ENCODE measurements at places on chromosomes 7 and 10. TPM values are rescaled to one million over a fixed set of nuclear protein-coding genes. Genes with fewer than 3 reads are reported as not detected.

Gene MALRD1
- not detected for total RNA-seq

Gene LIPM
- total RNA-seq, result not detected

Gene FGFBP3
- 3.4 TPM for total RNA-seq

DNA sequence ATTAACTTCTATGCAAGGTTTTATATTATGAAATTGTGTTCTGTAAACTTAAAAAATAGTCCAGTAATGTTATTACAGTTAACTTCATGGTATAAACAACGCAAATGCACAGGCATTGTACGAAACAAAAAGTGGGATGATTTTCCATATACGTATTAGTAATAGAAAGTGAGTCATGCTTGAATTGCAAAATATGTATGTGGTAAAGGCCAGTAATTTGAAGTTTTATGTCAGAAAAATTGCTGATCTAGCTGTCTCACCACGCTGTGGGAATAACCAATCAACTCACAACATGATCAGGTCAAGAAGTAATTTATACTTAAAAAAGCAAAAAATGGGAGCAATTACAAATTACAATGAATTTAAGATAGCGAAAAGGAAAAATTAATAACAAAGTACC lies 37.0 kb upstream of the GLI3 start:
- H3K4me1 ChIP-seq, result no peaks in the 10 kb centered on the region
- H3K27me3 ChIP-seq, result no peaks in the 10 kb centered on the region
- no peaks in the 10 kb centered on the region for H3K36me3 ChIP-seq
- no peak for DNase-seq

DNA sequence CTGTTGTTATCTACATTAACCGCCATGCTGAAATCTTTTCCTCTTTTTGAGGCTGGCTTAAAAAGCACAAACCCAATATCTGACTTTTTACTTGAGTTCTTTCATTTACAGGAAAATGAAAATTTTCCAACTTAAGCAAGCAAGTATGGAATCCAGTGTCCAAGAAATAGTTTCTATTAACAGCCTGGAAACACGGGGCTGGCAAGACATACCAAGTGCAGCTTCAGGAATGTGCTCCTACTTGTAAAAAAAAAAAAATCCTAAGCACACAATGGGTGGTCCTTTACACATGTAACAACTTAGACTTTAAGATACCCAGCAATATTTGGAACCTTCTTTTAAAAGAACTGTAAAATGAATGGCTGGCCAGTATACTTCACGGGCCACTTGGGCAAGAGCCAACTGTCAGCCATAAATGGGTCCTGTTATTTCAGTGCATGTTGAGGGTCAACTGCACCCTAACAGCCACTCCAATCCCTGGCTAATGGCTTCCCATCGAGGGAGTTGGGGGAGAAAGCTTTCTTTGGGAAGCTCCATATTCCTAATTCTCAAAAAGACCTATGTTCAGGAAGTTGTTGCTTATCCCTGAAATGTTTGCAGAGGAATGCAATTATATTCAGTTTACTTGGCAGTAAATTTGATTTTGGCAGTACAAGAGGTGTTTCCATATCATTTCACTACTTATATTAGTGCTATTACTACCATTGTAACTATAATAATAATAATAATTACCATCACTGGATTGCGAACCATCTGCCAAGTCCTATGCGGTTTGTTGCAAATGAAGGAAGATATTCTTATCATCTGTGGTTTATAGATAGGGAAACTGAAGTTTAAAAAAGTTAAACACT lies 236.4 kb upstream of the TMEM72 start:
- H3K4me3 ChIP-seq, result no peak overlapping the region
- no peaks in the 10 kb centered on the region for H3K4me1 ChIP-seq
- DNase-seq, result no peak
- no peaks in the 10 kb centered on the region for H3K27me3 ChIP-seq

DNA sequence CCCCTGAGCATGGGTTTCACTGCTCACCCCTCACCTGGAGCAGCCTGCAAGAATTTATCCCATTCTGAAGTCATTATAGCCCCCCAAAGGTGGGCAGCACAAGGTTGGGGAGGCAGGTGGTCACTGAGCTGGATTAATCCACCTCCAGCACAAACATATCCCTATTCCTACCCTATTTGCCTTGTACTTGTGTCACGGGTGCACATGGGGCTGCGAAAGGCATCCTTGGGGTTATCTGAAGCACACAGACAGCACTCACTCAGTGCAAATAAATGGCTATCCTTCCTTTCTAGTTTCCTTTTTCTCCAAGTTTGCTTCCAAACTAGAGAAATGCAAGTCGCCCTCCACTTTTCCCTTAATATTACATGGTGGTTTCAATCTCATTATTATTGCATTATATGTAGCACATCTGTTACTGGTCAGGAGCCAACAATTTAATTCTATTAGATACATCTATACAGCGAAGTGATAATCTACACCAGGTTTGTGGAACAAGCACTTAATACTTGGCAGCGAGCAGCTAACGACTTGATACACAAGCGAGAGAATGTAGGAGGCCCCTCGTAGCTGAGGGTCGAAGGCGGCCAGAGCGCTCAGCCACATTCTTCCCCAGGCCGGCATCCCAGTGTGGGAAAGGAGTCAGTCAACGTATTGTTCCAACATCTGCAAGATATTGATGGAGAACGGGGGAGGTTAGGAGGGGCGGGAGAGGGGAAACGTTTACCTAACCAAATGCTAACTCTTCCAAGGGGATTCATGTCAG lies 121.3 kb upstream of the HABP2 start:
- H3K27me3 ChIP-seq, result no peaks in the 10 kb centered on the region
- DNase-seq, result no peak
- H3K27ac ChIP-seq, result no peak overlapping the region
- H3K4me3 ChIP-seq, result no peak overlapping the region

- H3K4me1 ChIP-seq, result no peaks in the 10 kb centered on the region
- H3K36me3 ChIP-seq, result no peaks in the 10 kb centered on the region
- DNase-seq, result no peak
- no peak overlapping the region for H3K27ac ChIP-seq
- no peak overlapping the region for H3K4me3 ChIP-seq
These were observed 133.1 kb upstream of the EEPD1 start for GRCh38 chr7:36019980-36020379.

DNA sequence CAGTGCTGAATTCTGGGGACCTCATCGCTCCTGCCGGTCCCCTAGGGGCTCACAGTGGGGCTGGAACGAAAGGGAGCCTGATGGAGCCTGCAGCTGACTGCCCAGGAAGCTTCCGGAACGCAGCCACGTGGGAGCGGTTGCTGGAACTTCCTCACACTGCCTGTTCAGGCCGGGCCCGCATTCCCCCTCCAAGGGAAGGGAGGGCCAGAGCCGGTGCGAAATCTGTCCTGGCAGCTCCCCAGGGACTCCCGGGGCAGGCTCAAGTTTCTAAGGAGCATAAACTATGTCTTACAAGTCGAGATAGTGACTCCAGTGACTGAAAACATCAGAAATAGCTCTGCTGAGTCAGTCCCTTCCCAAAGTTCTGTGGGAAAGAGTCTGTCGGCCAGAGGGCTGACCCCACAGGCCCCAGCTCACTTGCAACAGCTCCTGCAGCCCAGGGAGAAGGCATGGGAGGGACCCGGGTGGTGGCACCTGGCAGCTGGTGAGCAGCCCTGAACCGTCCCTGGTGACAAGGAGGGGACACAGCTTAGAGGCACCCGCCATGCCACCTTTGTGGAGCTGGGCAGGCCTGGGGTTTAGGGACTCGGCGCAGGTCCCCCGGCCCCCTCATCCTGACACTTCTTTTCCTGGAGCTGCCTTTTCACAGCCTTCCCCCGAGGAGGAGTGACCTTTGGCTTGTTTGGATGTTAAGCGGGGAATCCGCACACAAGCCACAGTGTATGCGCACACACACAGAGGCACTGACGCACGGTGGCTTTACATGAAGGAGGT lies 47.6 kb downstream of the PDGFA start:
- no peak overlapping the region for H3K27ac ChIP-seq
- no peak for DNase-seq
- no peak overlapping the region for H3K4me3 ChIP-seq
- peaks cover 7% of the 10 kb centered on the region for H3K4me1 ChIP-seq
- H3K27me3 ChIP-seq, result no peaks in the 10 kb centered on the region

DNA sequence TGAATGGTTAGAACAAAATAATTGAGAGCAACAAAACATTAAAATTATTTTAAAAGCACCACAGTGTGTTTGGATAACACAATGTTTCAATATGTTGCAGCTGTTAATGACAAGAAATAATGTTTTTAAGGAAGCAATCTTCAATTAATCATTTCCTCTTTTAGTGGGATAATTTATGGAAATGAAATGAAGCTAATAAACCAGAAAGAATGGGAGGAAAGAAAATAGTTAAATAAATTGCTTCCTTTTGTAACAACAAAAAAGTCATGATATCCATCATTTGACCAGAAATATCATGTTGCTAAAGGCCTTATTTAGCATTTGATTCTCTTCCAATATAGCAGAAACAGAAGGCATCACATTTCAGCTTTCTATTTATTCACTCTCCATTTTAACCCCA lies 224.5 kb downstream of the SEMA3A start:
- no peaks in the 10 kb centered on the region for H3K36me3 ChIP-seq
- H3K4me1 ChIP-seq, result no peaks in the 10 kb centered on the region
- H3K27me3 ChIP-seq, result no peaks in the 10 kb centered on the region

GRCh38 chr10:28991333-28992270 lies 297.3 kb upstream of the LYZL1 start:
- DNase-seq, result peak; percentile 33
- H3K36me3 ChIP-seq, result no peaks in the 10 kb centered on the region
- H3K27me3 ChIP-seq, result no peaks in the 10 kb centered on the region
- H3K4me3 ChIP-seq, result no peak overlapping the region

GRCh38 chr7:22325671-22326070 lies 31.3 kb downstream of the RAPGEF5 start:
- no peak overlapping the region for H3K27ac ChIP-seq
- no peak for DNase-seq
- H3K4me3 ChIP-seq, result no peak overlapping the region
- no peaks in the 10 kb centered on the region for H3K27me3 ChIP-seq

GRCh38 chr10:12367272-12367671 lies 17.9 kb downstream of the CAMK1D start:
- peak overlapping the region; percentile 49 for H3K27ac ChIP-seq
- no peaks in the 10 kb centered on the region for H3K27me3 ChIP-seq
- peaks cover 30% of the 10 kb centered on the region for H3K4me1 ChIP-seq
- no peak overlapping the region for H3K4me3 ChIP-seq

- H3K36me3 ChIP-seq, result peaks cover 11% of the 10 kb centered on the region
- H3K27me3 ChIP-seq, result no peaks in the 10 kb centered on the region
- H3K4me3 ChIP-seq, result no peak overlapping the region
- H3K4me1 ChIP-seq, result peaks cover 27% of the 10 kb centered on the region
- peak; percentile 68 for DNase-seq
These were observed 3.5 kb downstream of the MKRN1 start for GRCh38 chr7:140475747-140476333.

DNA sequence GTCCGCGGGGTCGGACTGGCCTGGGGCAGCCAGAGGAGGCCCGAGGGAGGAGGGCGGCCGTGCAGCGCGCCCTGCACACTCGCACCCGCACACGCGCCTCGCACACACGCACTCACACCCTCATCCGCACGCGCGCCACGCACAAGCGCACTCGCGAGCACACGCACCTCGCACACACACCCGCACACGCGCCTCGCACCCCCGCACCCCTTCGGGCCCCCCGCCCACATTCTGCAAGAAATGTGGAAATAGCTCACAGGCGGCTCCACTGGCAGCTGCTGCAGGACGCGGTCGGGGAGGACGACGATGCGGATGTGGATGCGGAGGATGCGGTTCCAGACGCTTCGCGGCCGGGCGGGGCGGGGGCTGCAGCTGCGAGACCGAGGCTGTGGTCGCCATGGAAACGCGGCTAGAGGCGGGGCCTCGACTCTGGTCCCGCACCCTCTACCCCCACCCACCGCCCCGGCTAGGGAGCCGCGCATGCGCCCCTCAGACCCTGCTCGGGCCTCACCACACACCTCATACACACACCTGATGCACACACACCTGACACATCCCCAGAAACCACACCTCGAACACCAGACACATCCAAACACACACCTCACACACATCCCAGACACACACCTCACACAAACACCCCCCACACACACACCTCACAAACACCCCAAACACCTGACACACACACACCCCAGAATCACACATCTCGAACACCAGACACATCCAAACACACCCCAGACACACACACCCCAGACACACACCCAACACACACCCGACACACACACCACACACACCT lies at the start of gene CALY:
CALY (minus strand) TSS at position 320 of the 793 bp plus-strand sequence. CDS start 7,907 bp downstream, outside the sequence.
- no peaks in the 10 kb centered on the region for H3K27me3 ChIP-seq
- no peaks in the 10 kb centered on the region for H3K36me3 ChIP-seq
- H3K4me1 ChIP-seq, result peaks cover 44% of the 10 kb centered on the region
- peak; percentile 81 for DNase-seq
- H3K4me3 ChIP-seq, result no peak within 1 kb of the TSS

- DNase-seq, result no peak
- no peak overlapping the region for H3K27ac ChIP-seq
- no peaks in the 10 kb centered on the region for H3K36me3 ChIP-seq
- H3K4me3 ChIP-seq, result no peak overlapping the region
- H3K27me3 ChIP-seq, result no peaks in the 10 kb centered on the region
These were observed 36.1 kb downstream of the NUDCD3 start for GRCh38 chr7:44454348-44454747.

- H3K4me3 ChIP-seq, result no peak overlapping the region
- no peak for DNase-seq
- peaks cover 24% of the 10 kb centered on the region for H3K27me3 ChIP-seq
- H3K36me3 ChIP-seq, result no peaks in the 10 kb centered on the region
- H3K4me1 ChIP-seq, result peaks cover 33% of the 10 kb centered on the region
- H3K27ac ChIP-seq, result no peak overlapping the region
These were observed 3.8 kb upstream of the SKIDA1 start for GRCh38 chr10:21529032-21529910.

DNA sequence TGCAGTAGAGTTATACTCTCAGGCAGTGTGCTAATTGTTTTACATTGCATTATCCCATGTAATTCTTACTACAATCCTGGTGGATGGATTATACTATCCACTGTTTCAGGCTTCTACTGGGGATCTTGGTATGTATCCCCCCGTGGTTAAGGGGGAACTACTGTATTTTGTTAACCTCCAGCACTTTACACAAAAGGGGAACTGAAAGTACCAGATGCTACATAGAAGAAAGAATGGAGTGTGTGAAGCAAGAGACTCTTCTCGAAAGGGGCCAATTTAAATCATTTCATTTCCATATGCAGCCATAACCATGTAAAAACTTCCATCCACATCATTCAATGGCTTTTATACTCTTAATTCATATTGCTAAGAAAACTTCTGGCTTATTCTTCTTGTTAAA lies 69.4 kb downstream of the C1GALT1 start:
- H3K4me3 ChIP-seq, result no peak overlapping the region
- H3K36me3 ChIP-seq, result peaks cover 2% of the 10 kb centered on the region
- peaks cover 78% of the 10 kb centered on the region for H3K4me1 ChIP-seq
- H3K27me3 ChIP-seq, result no peaks in the 10 kb centered on the region

DNA sequence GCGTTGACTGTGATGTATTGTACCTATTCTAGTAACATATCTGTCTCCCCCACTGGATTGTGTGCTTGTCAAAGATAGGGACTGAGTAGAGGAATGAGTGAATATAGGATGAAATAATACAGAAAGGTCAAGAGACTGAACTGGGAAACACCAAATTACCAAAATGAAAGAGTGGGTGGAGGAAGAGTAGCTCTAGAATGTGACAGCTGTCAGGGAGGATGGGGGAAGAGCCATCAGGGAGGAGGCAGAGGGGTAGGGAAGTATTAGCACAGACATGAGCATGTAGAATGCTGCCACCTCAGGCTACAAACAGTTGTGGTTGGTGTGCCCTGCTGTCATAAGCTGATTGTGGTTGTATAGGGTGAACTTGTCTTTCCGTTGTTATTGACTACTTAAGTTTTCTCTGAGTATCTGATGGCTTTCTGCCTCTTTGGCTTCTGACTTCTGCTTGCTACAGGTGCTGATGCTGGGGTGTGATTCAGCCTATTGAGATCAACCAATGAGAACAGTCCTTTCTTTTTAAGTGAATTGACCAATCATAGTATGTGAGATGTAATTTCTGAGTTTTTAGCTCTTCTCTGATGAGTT lies 5.6 kb downstream of the CCSER2 start:
- no peaks in the 10 kb centered on the region for H3K27me3 ChIP-seq
- H3K27ac ChIP-seq, result peak overlapping the region; percentile 54
- H3K4me1 ChIP-seq, result peaks cover 27% of the 10 kb centered on the region
- DNase-seq, result peak; percentile 76
- no peak overlapping the region for H3K4me3 ChIP-seq
